ENCODE measurements at places on chromosomes 2 and 18. TPM values are rescaled to one million over a fixed set of nuclear protein-coding genes. Genes with fewer than 3 reads are reported as not detected.

GRCh38 chr2:170310876-170311502 is 133.0 kb downstream of the MYO3B start:
- DNase-seq = no peak

GRCh38 chr18:13390196-13390595 is 171.6 kb downstream of the LDLRAD4 start:
- no peak for DNase-seq

Gene CBLN2
- not detected for total RNA-seq

Gene CHRNA1
- total RNA-seq = 0.14 TPM

GRCh38 chr18:28875059-28875458 is 698.1 kb upstream of the CDH2 start:
- DNase-seq = no peak

GRCh38 chr2:191748528-191749180 is 70.7 kb downstream of the NABP1 start:
- DNase-seq = no peak

GRCh38 chr18:75407468-75408437 is 19.8 kb downstream of the SMIM21 start:
- DNase-seq = peak; percentile 27

Gene ZNF532
- 47.6 TPM for total RNA-seq

DNA sequence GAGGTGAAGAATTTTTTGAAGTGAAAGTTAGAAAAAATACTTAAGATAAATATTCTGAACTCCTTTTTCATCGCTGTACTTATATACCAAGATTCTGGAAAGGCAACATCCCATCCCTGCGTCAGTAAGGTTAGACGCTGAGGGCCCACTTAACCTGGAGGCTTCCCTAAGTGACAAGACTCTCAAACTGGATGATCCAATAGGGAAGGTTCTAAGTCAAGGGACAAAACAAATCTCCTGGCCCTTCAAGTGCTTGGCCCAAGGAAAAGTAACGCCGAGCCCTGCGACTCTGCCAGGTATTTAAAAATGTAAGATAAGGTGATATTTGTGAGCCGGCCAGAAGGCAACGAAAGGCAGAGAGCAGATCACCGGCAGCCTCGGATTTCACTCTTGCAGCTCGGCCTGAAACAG is 1.3 kb downstream of the STK39 start:
- DNase-seq = no peak

DNA sequence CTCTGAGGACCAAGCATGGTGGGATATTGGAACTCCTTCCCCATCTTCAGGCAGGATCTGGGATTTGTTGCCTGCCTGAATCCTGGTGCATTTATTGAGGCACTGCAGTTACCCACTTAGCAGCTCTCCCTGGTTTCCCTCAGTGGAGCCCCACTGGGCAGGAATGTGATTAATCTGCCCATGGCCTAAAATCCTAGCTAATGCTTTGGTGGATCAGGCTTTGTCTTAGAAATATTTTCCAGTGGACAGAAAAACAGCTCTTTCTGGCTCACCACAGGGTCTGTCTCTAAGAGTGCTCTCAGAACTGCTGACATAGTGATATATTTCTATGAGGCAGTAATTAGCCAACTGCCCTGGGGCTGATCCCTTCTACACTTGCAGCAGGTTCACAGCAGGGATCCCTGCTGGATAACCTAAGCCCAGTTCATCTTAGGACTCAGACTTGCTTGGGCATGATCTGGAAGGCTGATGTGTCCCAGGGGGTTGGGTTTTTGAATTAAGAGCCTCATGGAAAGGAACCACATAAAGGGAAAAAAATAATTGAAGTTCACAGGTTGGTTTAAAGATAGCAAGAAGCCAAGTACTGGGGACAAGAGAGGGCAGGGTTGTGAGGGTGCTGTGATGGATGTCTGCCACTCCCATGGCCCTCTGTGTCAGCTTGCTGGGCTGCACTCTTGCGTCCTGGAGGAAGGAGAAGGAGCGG is 44.3 kb upstream of the ZDBF2 start:
- DNase-seq = peak; percentile 5

- DNase-seq = peak; percentile 32
Observed at GRCh38 chr18:9661564-9661963, 46.5 kb upstream of the RAB31 start.

Gene RNF25
- 39.0 TPM for total RNA-seq

All from HFFc6 (cell line).